Stomach (tissue), 19 donors: ENCODE measurements at places on chromosomes 2 and 18. TPM values are rescaled to one million over a fixed set of nuclear protein-coding genes. Genes with fewer than 3 reads are reported as not detected.

GRCh38 chr2:201668402-201668910 lies 25.2 kb upstream of the TMEM237 start:
- DNase-seq: no peak

DNA sequence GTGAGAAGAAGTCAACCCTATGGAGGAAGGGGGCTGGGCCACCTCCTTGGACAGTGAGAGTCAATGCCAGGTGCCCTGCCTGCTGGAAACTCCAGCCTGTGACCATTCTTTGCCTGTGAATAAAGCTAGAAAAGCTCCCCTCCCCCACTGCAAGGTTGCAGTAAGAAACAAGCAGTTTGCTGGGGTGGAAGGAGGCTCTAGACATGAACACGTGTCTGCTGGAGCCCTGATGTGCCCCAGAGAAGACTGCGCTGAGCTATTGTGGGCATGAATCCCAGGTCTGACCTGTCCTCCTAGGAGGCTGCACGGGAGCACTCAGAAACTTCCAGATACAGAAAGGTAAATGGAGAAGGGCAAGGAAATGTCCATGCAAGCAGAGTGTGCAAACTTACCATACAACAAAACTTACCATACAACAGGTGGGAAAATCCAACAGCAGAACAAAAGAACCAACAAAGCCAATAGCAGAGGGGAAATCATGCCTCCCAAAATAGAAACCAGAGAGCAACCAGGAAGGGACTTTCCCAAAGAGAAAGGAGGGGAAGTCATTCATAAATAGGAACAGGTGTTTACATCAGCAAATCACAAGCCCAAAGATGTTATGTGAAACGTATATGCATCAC lies 278.7 kb downstream of the BCL2 start:
- no peak for DNase-seq

DNA sequence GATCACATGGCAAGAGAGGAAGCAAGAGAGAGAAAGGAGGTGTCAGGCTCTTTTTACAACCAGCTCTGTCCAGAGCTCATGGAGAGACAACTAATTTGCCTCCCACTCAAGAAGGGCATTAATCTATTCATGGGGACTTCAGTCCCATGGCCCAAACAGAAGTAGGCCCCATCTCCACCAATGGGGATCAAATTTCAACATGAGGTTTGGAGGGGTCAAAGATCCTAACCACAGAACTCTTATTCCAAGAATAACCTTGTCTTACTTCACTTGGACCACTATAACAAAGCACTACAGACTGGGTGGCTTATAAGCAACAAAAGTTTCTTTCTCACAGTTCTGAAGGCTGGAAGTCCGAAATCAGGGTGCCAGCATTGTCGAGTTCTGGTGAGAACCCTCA lies 31.8 kb downstream of the GRB14 start:
- DNase-seq: no peak

GDF7 gene
- 1.3 TPM for total RNA-seq

ABHD1 gene
- total RNA-seq: not detected

DNA sequence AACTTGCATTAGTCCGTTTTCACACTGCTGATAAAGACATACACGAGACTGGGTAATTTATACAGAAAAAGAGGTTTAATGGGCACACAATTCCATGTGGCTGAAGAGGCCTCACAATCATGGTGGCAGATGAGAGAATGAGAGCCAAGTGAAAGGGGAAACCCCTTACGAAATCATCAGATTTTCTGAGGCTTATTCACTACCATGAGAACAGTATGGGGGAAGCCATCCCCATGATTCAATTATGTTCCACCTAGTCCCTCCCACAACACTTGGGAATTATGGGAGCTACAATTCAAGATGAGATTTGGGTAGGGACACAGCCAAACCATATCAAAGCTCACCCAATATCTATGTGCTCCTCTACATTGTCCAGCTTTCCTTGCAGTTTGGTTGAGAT lies 16.0 kb upstream of the SERPINE2 start:
- no peak for DNase-seq

DYNC1I2 gene
- total RNA-seq: 103 TPM

C2orf15 gene
- total RNA-seq: 1.8 TPM

GRCh38 chr2:37842732-37843440 lies 82.2 kb upstream of the RMDN2 start:
- peak; percentile 43 for DNase-seq

AGXT gene
- not detected for total RNA-seq

- DNase-seq: no peak
Observed at GRCh38 chr18:10685484-10685883, 159.7 kb downstream of the NAPG start.

GRCh38 chr18:34767601-34768027 lies 57.5 kb downstream of the DTNA start:
- DNase-seq: no peak

FHOD3 gene
- 9.1 TPM for total RNA-seq

DNA sequence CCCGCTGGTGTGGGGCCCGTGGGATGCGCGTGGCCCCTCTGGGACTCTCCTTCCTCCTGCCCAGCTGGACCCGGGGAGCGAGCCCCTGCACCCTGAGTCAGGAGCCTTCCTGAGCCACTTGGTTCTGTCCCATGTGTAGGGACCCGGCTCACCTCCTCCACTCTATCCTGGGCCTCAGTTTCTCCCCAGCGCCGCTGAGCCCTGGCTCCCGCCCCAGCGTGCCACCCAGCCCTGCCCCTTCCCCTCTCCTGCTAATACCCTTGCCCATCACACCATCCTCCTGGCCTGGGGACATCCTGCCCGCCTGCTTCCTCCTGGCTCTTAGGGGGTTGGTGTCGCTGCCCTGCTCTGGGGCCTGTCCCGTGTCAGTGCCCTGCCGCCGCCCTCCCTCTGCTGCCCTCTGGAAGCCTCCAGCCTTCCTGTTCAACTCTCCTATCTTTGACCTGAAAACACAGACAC lies 24.8 kb downstream of the GPC1 start:
- DNase-seq: no peak

- DNase-seq: no peak
Observed at GRCh38 chr2:202780514-202781021, 91.0 kb downstream of the ICA1L start.

DNA sequence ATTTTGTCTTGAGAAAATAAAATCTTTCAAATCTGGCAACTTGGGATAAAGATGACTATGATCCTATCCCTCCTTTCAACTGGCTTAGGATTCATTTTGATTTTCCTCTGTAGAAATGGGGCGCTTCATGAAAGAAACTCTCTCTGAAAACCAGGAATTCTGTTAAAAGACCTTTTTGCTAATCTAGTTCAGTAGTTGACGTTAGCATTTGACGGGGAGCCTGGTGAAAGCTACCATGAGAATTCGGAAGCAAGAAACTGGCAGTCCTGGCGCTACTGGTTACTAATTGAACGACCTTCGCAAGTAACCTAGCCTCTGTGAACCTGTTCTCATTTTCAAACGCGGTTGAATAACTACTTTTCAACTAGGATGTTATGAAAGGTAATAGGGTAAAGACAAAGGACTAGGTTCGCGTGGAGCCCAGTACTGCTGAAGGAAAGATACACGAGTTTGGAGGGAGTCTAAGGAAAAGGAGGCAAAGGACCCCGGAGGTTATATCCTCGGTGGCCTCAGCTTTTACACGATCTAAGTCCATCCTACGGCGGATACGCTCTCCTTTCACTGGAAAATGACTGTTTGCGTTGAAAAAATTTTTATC lies 604 bp upstream of the STK11IP start:
- peak; percentile 63 for DNase-seq

GRCh38 chr2:238139196-238140039 lies 950 bp downstream of the KLHL30 start:
- no peak for DNase-seq

G6PC2 gene
- total RNA-seq: not detected

- no peak for DNase-seq
Observed at GRCh38 chr18:58805467-58806187, 59.0 kb upstream of the ZNF532 start.

C2orf66 gene
- total RNA-seq: not detected

SNORC gene
- 0.55 TPM for total RNA-seq

GPR155 gene
- total RNA-seq: 43.1 TPM

- DNase-seq: no peak
Observed at GRCh38 chr2:128446874-128447537, 128.3 kb upstream of the HS6ST1 start.

DNA sequence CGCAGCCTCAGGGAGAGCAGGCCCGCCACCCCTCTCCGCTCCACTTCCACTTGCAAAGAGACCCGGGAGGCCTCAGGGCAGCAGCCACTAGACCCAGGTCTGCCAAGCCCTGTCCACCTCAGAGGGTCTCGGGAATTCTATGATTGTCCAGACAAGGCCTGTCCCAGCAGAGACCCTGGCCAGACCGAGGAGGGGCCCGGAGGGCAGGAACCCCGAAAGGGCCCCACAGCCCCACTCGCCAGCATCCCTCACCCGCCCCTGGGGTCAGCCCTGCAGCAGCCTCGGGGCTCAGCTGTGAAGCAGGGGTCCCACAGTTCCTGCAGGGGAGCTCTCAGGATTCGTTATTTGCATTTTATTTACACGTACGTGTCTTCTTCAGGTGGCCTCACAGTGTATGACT lies 269.5 kb downstream of the EIPR1 start:
- DNase-seq: no peak

DNA sequence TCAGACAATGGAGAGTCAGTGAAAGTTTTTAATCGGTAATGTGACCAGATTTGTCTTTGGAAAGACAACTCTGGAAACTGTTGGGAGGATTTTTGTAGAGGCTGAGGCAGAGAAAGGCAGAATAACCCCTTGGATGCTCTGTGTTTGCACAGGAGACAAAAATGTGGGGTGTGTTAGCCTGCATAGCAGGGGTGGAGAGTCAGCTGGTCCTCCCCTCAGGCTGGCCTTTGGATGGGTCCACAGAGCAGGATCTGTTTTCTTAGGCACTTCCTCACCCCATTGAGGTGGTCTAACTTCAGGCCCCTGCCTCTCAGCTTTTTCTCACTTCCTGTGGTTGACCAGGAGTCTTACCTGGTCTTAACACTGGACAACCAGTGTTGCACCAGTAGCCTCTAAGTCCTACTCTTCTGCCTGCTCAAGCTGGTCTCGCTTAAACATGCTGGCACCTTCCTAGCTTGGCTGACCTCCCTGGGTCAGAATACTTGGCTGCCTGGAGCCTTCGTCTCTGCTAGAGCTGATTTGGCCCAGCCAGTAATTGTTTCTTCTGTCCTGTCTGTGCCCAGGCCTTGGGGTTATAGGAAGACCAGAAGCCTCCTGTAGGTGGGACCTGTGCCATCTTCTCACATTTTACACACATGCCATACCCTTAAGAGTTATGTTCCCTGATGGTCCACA lies 259.8 kb upstream of the RASGRP3 start:
- DNase-seq: no peak

ANKRD30B gene
- 0.18 TPM for total RNA-seq

GRCh38 chr2:119853777-119854399 lies 94.2 kb downstream of the PTPN4 start:
- DNase-seq: no peak

LBX2 gene
- not detected for total RNA-seq
